ENCODE measurements at places on chromosomes 13 and 19.

DNA sequence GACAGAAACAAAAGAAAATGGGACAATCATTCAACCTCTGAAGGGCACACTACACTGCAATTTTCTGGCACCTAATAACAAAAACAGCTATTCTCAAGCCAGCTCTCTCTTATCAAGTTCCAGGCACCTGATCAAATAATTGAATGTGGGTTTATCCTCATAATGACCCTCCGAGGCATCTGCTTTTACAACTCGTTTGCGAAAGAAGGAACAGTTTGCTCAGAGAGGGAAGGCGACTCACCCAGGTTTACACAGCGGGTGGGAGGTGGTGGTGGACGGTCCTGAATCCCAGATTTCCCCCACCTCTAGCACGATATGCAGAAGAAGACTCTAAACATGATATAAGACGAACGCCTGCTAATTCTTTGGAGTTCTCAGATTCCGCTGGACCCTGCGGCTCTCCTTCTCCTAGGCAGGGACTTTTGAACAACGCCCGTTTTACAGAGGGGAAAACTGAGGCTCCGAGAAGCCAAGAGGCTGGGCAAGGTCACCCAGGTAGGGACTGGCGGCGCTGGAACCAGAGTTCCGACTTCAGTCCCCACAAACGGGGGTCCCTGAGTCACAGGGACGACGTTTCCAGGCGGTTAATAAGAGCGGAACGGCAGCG is 641 bp downstream of the SGTA start:
- DNase-seq, result no peak

DNA sequence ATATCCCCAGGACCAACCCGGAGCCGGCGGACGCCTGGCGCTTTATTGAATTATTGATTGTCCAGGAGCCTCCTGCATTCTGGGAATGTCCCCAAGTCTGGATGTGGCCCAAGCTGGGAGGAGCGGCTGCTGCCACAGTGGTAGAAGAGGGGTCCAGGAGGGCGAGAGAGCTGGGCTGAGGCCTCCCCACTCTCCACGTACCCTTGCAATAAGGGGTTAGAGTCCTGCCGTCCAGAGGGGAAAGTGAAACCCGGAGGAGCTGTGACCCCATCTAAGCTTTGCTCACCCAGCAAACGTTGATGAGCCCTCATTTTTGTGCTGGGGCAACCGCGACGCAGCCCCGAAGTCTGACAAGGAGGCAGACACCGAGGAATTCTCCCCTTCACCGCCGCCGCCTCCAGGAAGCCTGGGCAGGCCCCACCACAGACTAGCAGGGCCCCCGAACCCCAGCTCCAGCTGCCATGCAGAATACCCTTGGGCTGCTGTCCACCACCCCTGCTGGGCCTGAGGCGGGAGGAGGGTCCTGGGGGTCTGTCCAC is 1.4 kb upstream of the C2CD4C start:
- DNase-seq, result no peak

DNA sequence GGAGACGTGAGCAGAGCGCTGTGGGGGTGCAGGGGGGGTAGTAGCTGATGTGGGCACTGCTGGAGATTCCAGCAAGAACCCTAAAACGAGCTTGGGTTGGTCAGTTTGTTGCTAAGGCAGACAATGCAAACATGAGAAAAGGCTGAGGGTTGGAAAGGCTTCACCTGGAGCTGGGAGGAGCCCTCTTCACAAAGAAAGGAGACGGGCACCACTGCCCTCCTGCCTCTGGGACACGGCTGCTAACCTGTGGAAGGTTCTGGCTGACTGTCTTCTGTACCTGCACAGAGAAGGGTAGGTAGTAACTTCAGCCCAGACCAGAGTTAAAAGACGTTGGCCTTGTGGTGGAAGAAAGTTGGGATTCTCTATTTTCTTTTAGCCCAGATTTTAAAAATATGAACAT is 108.7 kb downstream of the SUCLA2 start:
- DNase-seq, result no peak

DNA sequence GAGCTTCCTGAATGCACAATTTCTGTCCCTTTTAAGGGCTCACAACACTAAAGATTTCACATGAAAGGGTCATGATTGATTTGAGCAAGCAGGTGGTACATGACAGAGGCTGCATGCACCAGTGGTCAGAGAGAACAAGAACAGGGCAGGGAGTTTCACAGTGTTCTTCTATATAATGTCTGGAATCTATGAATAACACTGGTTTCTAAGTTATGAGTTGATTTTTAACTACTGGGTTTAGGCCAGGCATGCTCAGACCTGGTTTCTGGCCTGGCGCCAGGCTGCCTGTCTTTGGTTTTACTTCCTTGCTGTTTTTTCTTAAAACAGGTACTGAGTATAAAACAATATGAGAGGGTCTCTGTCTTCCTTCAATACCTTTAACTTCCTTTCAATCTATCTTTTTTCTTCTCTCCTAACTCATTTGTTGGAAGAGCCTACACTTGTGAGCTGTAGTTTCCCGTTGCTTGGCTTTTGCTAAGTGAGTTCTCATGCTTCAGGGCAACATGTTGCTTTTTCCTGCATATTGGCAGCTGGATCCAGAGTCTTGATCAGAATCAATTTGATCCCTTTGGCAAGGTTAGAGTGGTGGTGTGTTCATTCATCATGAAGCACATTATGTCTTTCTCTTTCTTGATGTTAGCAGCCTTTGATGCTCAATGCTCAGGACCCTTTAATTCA is 38.5 kb upstream of the FGF14 start:
- DNase-seq, result peak; percentile 2

- no peak for DNase-seq
Measured at GRCh38 chr13:111122631-111123030, 7.5 kb downstream of the ARHGEF7 start.

- DNase-seq, result no peak
Measured at GRCh38 chr13:67474115-67474514, 244.0 kb upstream of the PCDH9 start.

GRCh38 chr19:6373096-6373812 is 660 bp downstream of the ALKBH7 start:
- peak; percentile 99 for DNase-seq

DNA sequence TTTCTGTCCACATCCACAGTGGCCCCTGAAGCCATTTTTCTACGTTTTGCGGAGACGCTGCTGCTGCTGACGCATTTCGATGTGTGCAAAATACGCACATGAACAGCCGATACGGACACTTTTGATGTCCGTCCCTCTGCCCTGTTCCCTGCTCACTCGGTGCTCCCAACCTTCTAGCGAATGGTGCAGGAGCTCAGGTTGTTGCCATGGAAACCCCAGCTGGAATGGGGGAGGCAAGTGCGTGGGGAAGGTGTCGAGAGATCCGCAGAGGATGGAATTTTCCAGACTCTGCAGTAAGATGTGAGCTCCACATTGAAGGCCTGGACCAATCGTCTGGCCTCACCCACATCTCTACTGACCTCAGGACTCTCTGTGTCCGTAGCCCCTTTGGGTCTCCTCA is 109.2 kb upstream of the USP29 start:
- no peak for DNase-seq

- DNase-seq, result no peak
Measured at GRCh38 chr13:101401196-101401595, 15.1 kb downstream of the NALCN start.

DNA sequence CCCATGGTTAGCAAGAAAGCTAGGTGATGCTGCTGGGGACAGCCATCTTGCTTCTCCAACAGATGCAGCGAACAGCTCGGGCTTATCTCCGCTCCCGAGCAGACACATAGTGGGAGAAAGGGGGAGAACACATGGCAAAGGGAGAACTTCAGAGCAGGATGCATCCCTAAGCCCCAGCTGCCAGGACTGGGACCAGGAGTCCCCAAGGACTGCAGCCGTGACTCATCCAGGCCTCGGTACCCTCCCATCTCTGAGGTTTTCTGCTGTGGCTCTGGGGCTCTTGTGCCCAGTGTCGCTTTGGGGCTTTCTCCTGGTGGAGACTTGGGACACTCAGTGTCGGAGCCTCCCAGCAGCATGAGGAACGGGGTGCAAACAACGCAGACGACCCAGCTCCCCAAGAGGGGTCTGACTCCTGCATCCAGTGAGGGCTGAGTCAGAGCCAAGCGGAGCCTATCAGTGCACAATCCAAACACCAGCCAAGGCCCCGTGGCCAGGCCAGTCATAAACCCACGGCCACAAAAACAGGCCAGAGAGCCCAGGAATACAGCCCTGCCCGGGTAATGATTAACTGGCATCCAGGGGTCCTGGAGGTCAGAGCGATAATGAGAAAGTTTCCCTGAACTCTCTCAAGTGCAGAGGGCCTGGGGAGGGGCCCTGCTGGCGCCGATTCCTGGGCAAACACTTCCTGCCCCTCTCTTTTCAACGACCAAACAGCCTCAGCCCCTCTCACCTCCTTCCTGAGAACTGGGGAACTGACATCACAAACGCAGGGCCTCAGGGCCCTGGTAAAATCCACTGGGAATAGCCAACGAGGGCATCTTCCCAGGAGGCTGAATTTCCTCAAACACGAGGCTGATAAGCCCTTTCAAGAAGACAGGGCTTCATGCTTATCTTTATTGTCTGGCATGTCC is 202.9 kb downstream of the USP12 start:
- DNase-seq, result no peak

DNA sequence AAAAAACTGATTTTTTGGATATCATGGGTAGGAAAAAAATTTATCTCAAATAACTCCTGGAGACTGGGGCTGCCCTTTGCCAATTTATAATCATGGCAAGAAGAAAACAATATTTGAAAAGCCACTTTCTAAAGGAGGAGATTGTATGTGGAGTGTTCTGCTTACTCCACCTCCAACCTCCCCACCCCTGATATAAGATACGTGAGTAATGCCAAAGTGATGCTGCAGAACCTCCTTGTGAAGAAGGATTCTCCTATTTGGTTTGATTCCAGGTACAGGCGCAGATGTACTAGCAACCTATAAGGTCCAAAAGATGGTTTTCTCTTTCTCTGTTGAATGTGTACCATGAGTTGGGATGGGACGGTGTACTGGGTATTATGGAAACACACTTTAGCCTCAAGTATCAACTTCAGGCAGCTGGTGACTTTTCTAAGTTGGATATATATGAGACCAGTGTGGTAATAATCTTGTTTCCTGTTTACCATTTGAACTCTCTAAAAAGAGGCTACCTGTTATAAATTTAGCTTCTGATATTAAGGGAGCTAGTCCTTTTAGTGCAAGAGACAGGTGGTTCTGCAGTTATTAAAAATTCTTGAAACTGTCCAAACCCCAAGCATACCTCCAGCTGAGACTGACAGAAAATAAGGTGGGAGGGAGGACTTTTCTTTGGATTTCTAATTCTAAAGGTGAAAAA is 724.0 kb upstream of the MIR17HG start:
- no peak for DNase-seq

DNA sequence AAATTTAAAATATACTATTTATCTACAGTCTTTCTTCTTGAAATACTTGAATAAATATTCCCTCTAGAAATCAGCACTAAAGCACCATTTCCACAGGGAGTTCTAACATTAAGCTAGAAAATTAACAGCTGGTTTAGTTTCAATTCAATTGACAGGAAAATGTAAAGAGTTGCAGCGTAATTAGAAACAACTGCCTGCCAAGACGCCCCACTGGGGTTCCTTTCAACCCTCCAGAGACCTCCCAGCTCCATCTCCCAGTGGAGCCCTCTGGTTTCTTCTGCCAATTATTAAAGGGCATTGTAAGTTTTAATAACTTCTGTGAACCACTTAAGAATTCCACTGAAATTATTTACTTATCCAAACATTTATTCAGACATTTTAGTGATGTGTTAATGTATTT is 4.2 kb downstream of the GJA3 start:
- no peak for DNase-seq

DNA sequence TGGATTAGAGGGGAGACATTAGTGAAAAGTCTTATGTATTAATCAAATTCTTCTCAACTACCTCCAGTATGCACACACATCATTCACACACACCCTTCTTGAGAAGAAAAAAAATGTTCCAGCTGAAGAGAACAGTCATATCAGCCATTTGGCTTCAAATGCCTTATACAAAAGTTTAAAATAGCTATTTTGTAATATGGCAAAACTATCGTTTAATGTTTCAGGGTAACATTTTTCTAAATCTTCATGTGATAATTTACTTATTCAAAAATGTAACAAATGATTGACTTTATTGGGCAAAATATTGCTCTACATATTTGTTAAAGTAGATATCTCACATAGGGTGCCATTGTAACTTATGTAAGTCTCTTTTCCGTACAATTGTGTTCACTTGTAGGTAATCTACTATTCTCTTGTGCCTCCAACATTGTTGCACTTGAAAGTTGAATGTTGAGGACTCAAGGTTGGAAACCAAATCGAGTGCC is 13.6 kb downstream of the ZIC2 start:
- DNase-seq, result no peak

DNA sequence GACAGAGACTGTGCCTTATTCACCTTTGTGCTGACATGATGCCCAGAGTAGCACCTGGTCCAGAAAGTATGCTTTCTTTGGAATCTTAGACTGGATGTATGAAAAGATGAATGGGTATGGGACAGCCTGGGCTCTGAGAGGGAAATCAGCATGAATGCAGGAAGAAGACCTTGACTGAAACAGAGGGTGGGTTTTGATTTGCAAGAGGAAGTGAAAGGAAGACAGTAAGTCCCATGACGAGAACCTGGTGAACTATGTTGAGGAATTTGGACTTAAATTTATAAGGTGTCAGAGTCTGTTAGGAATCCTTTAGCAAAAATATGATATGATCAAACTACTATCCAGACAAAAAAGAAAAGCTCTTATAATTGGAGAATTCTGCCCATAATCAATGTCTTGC is 301.9 kb downstream of the SPRY2 start:
- no peak for DNase-seq

GRCh38 chr13:97851269-97851668 is 102.2 kb upstream of the IPO5 start:
- no peak for DNase-seq

GRCh38 chr19:11087870-11088505 is 1.3 kb upstream of the LDLR start:
- no peak for DNase-seq

DNA sequence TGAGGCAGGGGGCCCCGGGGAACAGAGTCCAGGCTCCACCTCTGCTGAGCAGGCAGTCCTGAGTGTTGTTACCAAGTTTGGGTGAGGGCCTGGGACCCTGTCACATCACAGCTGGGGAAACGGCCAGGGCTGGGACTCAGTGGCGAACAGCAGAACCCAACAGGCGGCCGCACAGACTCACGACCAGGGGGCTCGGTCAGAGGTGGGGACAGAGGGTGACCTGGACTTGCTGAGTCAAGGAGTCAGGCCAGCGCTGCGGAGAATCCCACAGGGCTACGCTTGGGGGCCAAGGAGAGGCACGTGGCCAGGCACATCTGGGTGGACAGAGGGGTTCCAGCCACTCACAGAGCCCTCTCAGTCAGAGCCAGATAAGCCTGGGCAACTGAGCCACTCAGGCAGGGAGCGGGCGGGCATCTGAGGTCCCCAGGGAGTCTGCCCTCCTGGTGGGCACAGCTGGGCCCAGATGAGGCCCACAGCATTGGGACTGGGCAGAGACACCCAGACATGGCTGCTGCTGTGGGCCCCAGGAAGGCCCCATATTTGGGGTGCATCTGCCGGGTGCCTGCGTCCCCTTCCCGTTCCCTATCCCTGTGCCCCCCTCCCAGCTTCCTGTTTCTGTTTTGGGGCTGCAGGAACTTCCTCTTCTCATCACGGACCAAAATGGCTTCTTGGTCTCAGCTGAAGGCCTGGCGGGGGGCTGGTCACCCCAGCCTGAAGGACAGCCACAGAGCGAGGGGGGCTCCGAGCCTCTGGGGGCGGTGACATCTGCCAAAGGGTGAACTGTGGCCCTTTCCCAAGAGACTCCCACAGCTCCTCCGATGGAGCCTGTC is 34.0 kb downstream of the CEBPA start:
- no peak for DNase-seq

Data from muscle of back (tissue), 13 donors.